ENCODE measurements at places on chromosomes 13 and 19. TPM values are rescaled to one million over a fixed set of nuclear protein-coding genes. Genes with fewer than 3 reads are reported as not detected.

- DNase-seq = no peak
Measured at GRCh38 chr13:106415971-106416370, 119.5 kb downstream of the EFNB2 start.

- DNase-seq = no peak
Measured at GRCh38 chr13:101919541-101920181, 467.2 kb downstream of the ITGBL1 start.

DNA sequence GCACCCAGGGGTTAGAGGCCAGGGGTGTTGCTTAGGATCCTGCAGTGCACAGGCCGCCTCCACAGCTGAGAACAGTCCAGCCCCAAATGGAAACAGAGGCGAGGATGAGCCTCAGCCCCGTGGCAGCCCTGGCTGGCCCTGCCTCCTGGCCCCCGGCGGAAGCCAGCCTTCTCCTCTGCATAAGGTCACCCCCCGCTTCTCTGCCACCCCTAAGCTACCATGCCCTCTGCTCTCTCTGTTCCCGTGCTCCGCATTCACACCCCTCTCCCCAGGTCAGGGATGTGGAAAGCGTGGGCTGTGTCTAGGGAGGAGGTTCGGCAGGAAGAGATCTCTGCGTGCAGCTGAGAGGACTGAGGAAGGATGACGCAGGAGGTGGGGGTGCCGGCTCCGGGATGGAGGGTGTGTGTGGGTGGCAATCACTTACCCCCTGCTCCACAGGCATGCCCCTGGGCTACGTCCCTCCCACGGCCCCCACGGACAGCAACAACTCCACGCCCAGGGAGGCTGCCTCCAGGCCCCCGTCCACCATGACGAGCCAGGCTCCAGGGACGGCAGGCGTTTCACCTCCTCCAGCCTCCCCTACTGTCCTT lies 6.0 kb downstream of the SSC5D start:
- no peak for DNase-seq

- no peak for DNase-seq
Measured at GRCh38 chr13:57136093-57136492, 4.6 kb upstream of the PRR20A start.

- DNase-seq = no peak
Measured at GRCh38 chr13:79290595-79291244, 115.3 kb downstream of the RBM26 start.

GRCh38 chr13:73932091-73932490 lies 202.1 kb downstream of the KLF12 start:
- no peak for DNase-seq

DNA sequence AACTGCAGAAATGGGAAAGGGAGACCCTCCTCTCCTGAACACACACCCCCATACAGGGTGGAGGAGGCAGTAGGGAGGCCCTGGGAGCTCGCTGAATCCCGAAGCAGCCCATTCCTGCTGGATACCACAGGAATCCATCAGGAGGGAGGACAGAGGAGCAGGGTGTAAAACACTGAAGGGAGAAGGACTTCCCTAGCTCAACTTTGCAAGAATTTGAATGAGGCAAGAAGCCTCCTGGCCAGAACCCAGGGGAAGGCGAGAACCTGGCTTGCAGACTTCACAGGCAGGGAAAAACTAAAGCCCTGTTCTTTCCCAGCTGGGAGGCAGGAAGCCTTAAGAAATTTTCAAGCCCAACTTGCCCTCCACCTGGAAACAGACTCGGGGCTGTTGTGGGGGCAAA lies 43.5 kb downstream of the ZNF91 start:
- DNase-seq = no peak

DNA sequence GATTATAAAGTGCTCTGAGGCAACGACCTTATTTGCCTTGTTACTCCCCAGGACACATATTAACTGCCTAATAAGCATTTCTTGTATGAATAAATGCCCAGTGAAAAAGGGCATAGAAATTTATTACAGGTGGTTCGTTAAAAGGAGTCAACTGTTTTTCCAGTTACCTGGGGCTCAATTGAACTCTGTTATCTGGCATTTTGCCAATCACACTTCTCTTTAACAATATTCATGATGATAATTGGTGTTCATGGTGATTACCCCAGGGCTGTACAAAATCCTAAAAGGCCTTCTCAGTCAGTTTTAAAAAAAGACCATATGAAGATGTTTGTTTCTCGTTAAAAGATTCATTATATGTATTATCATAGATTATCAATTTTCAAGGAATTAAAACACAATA lies 57.1 kb downstream of the KL start:
- DNase-seq = no peak

GRCh38 chr13:20814224-20814910 lies 40.6 kb upstream of the EEF1AKMT1 start:
- peak; percentile 65 for DNase-seq

DNA sequence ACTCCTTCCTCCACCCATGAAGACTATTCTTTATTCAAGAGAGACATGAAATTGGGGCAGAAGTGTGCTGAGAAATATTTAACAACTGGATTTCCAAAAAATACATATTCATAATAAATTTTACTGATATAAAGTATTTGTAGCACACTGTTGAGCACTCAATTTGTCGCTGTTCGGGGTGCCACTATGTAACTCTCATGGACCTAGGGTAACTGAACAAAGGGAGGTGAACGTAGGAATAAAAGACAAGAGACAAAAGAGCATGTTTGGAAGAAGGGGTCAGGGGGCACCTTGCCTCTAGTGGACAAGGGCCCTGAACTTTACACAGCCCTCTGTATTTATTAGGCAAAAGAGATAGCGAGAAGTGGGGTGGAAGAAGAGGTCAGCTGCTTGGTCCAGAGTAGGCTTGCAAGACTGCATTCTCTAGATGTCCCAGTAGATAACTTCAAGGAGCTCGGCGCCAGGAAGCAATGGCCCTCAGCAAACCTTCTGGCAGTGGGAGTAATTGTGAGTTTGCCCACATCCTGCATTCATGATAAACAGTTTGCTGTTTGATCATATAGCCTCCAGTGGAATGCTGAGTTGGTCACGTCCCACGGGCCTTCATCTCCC lies 4.5 kb upstream of the ZNF175 start:
- no peak for DNase-seq

- no peak for DNase-seq
Measured at GRCh38 chr13:51738226-51738905, 65.6 kb downstream of the DHRS12 start.

DNA sequence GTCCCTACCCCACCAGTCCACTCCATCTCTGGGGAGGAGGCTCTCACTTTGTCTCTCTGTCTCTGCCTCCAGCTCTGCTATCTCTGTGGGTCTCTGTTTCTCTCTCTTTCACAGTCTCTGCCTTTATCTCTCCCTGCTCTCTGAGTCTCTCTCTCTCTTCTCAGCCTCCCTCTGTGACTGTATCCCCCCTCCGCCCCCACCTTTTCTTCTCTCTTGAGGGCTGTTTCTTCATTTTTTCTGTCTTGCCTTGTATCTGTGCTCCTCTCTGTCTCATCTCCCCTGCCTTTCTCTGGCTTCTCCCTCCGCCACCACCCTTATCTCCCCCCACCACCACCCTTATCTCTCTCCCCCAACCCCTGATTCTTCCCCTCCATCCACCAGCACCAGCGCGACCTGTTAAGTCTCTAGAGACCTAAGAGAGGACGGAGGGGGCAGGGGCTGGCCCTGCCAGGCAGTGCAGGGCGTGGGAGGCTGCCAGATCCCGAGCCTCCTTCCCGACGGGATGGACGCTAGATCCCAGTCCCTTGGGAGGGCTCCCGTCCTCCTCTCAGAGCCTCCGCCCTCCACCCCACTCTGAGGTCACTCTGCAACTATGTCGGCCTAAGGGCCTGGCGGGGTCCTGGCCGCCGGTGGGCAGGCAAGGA lies 1.0 kb downstream of the AXL start:
- no peak for DNase-seq

GRCh38 chr13:26518451-26518959 lies 39.0 kb upstream of the WASF3 start:
- DNase-seq = no peak

- no peak for DNase-seq
Measured at GRCh38 chr19:41861116-41861768, 1.2 kb downstream of the RPS19 start.

DNA sequence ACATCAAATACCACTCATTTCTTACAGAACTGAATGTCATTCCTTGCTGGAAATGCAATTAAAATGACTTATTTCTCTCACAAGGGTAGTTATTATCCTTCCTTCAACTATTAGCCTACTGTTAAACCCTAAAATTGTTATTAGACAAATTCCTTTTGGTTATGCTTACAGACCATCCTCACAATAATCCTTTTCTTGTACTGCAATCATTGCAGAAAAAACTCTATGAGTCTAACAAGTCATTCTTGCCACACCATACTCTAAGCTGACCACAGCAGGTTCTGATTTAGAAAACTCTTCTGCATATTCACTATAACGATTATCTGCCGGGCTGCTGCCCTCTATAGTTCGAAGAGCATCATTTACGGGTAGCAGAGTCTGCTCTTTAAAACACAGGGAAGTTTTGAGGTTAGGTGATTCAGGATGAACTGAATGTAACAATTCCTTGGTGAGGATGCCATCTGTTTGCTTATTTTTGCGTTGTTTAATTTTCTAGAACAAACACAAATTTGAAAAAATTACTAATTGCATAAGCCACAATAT lies 38.2 kb downstream of the MTMR6 start:
- no peak for DNase-seq

DNA sequence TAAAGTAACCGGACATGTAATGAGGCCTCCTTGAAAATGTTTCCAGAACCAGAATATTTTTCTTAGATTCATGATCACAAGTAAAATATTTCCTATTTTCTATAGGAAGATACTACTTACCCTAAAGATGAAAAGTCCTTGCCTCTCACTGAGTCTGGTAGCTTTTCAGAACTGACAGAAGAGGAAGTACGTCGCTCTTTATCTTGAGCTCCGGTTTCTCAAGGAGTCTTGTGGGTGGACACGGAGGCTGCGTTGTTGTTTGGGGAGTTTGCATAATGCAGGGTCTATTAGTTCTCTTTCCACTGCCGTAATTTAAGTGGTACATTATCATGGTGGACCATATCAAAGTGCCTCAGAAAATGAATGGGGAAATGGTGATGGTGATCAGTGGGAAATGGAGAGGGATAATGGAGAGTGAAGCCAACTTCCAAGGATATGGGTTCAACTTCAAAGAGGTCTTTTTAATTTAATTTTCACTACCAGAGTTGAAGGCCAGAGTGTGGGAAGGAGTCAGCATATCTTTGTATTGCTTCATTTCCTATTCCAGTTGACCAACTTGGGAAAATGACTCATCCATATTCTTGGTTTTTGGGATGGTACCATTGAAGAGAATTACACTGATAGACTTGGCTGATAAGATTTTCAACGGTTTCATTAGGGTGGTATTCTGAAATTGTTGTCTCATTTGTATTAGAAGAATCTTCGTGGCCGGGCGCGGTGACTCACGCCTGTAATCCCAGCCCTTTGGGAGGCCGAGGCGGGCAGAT lies 23.4 kb downstream of the MBD3L2B start:
- no peak for DNase-seq

DNA sequence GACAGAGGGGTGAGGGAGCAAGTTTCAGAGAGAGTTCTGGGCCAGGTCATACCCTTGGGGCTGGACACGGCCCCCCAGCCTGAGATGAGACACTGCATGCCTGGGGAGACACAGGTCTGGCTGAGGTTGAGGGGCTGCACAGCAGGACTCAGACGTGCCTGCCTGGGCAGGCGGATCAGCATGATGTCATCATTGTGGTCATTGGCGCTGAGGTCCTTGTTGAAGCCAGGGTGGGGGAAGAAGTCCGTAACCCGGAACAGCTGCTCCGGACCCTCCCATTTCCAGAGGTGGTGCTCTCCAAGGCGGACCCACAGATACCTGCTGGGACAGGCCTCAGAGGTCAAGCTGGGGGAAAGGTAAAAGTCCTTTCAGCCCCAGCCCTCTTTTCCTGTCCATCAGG lies 5.0 kb upstream of the KLK8 start:
- DNase-seq = no peak

The TLE6 gene
- 0.63 TPM for total RNA-seq

The AKAP11 gene
- 36.1 TPM for total RNA-seq

The WIZ gene
- 48.7 TPM for total RNA-seq

The CYP2A13 gene
- 0.40 TPM for total RNA-seq

The TLE5 gene
- total RNA-seq = 629 TPM

The FAM32A gene
- 71.6 TPM for total RNA-seq

The LHB gene
- total RNA-seq = not detected

The AP1M2 gene
- total RNA-seq = 88.3 TPM

The FCGBP gene
- 4,969 TPM for total RNA-seq

The TBCB gene
- 132 TPM for total RNA-seq

The B3GNT3 gene
- 243 TPM for total RNA-seq

Data from mucosa of gallbladder (tissue), 1 donor.